ENCODE measurements at places on chromosomes 7 and 10.

DNA sequence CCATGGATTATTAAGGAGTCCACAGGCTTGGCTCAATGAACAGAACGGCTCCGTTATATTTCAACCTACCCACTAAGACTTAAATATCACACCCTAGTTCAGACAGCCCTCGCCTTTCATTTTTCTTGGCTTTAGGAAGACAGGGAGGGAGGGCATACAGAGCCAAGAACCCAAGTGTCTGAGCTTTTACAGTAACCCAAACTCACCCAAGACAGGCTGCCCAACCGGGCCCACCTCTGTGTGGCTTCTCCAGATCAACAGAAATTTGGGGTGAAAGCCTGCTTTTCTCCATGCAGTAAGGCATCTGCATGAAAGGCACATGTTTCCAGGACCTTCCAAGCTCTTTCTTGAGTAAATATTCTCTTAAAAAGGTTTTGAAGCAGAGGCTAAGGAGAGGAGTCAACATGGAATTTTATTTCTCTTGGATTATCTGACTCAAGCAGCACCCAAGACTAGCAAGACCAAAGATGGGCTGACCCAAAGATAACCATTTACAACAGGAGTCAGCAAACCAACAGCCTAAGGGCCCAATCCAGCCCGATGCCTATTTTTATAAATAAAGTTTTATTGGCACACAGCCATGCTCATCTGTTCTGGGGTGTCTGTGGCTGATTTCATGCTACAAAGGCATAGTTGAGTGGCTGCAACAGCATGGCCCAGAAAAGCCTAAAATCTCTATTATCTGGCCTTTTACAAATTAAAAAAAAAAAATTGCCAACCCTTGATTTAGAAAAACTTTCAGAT lies 90.1 kb downstream of the KCNMA1 start:
- DNase-seq, result no peak

DNA sequence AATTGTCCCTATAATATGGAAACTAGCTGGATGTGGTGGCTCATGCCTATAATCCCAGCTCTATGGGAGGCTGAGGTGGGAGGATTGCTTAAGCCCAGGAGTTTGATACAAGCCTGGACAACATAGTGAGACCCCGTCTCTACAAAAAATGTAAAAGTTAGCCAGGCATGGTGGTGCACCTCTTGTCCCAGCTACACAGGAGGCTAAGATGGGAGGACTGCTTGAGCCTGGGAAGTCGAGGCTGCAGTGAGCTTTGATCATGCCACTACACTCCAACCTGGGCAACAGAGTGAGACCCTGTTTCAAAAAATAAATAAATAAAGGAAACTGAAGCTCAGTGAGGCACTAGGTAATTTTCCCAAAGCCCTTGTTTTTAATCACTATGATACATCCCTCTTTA lies 15.7 kb upstream of the ERLIN1 start:
- DNase-seq, result no peak

GRCh38 chr10:12445701-12446334 lies 96.5 kb downstream of the CAMK1D start:
- DNase-seq, result no peak

- DNase-seq, result no peak
These were observed 1.7 kb downstream of the ESYT2 start for GRCh38 chr7:158827411-158828132.

GRCh38 chr7:41107938-41108448 lies 594.9 kb downstream of the INHBA start:
- DNase-seq, result no peak

- DNase-seq, result peak; percentile 69
These were observed 16.1 kb upstream of the LAMB4 start for GRCh38 chr7:108146070-108146842.

DNA sequence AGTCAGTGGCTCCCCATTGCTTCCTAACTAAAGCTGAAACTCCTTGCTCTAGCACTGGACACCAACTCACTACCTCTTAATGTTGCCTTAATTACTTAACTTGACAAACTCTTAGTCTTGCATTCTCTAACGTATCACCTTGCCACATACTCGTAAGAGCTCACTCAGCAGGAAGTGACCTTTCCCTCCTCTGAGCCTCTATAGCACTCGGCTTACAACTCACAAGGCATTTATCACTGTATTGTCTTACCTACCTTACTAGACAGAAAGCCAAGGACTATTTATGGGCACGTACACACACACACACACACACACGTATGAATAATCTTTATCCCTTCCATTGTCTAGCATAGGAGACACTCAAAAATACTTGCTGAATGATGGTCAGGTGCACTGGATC lies 21.2 kb downstream of the CEP41 start:
- no peak for DNase-seq

- no peak for DNase-seq
These were observed 134.5 kb downstream of the NRBF2 start for GRCh38 chr10:63267414-63268148.

DNA sequence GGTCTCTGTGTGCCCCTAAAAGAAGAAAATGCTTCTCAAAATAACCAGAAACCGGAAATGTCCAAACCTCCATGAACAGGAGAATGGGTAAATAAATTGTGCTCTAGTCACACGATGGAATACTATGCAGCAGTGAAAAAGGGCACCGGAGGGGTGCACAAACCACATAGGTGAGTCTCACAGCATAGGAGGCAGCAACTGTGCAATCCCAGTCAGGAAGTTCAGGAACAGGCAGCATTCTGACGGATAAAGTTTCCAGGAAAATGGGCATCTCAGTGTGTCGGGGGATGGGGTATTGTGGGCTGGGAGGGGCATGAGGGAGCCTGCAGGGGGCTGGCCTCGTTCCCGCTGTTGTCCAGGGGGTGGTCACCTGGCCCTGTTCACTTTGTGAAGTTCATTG lies 63.1 kb downstream of the MICALL2 start:
- no peak for DNase-seq

DNA sequence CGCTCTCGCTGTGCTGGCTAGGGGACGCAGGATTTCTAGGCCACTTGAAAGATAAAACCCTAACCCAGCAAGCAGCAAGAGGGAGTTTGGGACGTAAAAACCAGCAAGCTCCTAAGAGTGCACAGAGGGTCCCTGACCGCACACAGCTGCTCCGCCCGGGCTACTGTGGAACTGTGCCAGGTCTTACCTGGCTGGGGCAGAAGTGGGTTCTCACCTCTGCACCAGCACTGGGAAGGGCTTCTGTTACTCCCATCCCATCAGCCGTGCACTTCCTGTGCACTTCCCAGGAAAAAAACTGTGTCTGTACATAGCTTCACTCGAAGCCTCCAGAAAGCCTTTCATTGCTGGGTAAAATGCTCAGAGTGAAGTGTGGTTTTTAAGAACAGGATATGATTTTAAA lies 45.9 kb upstream of the PTF1A start:
- DNase-seq, result no peak

GRCh38 chr7:70711452-70711851 lies 420.5 kb upstream of the GALNT17 start:
- DNase-seq, result no peak
